ENCODE measurements at places on chromosomes 2 and 18. TPM values are rescaled to one million over a fixed set of nuclear protein-coding genes. Genes with fewer than 3 reads are reported as not detected.
A peak's percentile ranks its signal among the peaks of the same experiment; 100 is the strongest.

DNA sequence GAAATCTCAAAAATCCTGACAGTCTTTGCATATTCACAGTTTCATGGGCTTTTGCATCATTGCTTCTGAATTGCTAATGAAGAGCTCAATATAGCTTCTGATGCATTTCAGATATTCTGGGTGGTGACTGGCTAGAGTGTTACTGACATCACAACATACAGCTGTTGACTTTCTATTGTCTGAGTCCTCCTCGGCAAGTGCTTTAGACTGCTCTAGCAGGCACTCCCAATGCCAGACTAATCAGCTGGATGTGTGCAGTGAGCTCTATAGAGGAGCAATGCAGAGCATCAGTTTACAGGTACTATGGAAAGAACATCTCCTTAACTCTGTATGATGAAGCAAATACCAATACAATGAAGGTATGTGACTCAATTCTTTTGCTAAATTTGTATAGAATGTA is 54.9 kb downstream of the R3HDM1 start:
- no peak for DNase-seq

DNA sequence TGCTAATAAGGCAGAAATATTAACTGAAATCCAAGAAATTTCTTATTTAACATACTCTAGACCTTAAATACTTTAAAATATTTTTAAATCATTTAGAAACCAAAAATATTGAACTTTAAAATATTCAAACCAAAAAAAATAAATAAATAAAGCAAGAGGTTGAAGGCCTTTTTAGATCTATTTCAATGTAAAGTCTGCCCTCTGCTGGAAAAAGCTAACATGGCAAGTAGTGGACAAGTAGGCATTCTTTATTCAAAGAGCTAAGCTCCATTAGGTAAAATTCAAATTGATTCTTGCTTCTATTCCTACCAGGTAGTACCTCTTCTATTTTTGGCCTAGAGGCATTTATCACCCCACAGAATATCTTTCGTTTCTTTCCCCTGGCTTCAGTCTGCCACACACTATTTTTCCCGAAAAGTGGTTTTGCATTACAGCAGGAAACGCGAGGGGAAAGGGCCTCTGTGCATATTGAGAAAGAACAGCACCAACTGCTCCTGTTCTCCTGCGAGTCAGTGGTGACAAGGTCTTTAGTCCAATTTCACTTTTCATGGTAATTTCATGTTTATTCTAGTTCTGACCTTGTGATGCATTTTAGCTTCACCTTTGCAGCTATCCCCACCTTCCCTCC is 20.4 kb downstream of the IFIH1 start:
- DNase-seq, result peak; percentile 62

DNA sequence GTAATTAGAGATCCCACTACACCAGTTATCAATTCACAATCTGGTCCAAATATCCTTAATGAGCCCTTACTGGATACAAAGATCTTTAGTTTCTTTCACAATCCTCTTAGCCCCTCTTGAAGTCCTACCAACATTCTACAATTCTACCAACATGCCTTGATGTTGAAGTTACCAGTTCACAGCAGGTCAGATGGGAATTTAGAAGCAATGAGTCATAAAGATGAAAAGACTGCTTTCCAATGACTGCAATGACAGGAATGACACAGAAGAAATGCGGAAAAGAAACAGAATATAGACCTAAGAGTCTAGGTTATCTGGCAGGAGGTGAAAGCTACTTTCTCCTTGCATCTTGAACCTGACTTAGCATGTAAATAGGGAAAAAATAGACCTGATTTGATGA is 24.5 kb downstream of the RTTN start:
- no peak for DNase-seq

DNA sequence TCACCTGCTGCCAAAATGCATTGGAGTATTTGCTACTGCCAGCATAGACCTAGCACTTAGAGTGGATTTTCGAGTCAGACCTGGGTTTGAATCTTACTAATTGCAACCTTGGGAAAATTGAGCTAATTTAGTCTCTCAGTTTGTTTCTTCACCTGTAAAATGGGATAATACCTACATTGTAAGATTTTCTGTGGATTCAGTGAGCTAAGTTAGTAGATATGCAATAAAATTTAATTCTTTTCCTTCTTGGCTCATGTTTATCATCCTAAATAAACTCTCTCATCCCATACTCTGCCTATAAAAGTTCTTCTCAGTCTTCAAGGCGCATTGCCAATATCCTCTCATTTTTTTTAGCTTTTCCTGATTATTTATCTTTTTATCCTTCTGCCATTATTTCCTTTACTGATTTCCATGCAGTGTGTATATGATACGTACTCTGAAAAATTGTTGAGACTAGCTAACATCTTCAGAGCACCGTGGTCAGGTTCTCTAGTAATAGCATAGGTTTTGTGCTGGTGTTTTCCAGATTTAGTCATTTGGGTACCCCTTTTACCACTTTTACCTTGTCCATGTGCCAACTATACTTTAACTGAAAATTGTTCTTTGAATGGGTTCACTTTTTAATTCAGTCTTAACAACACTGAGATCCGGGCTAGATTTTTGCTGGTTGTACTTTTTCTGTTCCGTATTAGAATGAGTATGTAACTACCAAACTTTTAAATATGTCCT is 7.3 kb downstream of the CEP192 start:
- no peak for DNase-seq

DNA sequence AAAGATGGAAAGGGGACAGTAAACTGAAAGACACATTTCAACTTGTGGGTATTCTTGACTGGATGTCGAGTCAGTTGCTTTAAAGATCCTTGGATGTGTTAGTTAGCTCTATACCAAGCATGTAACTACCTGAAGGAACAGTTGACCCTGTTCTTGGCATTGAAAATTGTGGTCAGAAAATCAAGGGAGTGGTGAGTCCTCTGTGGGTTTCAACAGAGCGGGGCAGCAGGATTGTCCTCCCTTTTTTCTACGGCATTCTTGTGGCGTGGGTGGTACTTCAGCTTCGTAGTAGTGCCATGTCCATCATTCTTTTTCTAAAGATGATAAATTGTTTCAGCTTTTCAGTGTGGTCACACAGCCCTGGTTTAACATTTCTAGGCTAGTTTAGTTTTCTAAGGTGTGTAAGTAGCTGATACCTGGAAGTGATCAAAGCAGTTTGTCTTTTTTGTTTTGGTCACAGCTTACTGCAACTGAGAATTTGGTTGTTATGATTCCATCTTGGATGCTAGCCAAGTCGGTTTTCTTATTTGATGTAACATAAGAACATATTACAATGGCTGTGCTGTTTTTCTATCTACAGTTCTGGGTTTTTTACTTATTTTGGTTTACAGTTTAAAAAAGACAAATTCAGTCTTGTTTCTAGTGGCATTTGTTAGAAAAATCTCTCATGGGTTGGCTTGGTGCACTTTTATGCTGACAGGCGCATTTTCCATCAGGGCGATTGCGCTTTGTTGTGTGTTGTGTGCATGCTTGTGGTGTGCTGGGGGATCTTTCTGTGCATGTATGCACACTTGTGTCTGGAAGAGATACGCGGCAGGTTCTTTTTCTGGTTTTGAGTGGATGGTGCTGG is 84.7 kb downstream of the ZNF407 start:
- no peak for DNase-seq

DNA sequence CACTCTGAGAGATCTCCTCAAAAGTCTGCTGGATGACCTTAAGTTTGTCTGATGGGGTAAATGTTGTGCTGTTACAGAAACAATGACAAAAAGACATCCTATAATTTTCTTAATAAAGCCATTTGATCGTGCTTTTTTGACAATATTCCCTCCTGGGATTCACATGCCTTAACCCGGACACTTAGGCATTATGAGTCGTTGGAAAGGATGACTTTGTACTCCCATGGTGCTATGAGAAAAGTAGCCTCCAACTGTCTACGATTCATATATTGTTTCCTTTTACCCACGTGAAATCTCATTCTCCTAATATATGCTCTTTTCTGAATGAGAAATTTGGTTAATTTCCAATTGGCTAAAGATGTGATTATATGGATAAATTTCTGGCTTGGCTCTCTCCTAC is 6.1 kb upstream of the MPP4 start:
- no peak for DNase-seq

DNA sequence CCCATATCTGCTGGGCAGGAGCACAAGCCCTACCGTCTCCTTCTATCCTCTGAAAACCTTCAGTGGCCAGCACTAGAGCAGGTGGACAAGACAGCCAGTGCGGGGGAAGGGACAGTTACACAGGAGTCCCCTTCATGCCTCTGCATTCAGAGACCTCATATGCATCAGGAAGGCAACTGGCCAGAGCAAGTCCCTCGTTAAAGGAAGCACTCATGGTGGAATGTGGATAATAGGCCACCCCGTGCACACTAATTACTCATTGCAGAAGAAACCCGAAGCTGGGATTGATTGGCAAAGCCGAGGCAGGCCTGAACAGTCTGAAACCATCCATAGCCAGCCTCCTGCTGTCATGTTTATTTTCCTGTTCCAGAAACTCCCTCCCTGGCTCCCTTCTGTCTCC is 11.2 kb downstream of the KIAA2012 start:
- DNase-seq, result no peak

DNA sequence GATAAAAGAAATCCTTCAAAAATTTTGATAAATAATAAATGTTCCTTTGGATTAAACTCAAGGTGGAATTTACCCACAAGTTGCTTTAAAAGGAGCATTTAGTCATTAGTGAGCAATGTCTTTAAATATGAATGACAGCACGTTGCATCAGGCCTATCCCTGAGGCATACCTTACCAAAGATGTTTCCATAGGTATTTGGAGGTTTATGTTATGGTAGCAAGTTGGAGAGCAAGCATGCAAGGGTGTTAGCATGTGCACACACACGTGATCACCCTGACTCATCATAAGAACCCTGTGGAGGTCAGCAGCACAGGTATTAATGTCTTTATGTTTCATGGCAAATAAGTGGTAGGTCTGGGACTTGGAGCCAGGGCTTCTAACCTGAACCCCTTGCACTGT is 159.9 kb downstream of the ACTR3 start:
- DNase-seq, result no peak

The HOXD12 gene
- not detected for total RNA-seq

The CNTNAP5 gene
- not detected for total RNA-seq

All from sciatic nerve (tissue), 2 donors.